ENCODE measurements at places on chromosomes 12 and 14. TPM values are rescaled to one million over a fixed set of nuclear protein-coding genes. Genes with fewer than 3 reads are reported as not detected.

The FAM186B gene
- 0.18 TPM for total RNA-seq

The RNU4-1 gene
- 1,753 TPM for total RNA-seq

The MYH6 gene
- total RNA-seq, result not detected

The SPATS2 gene
- total RNA-seq, result 14.3 TPM

The KLRC1 gene
- total RNA-seq, result 0.33 TPM

The LRP1-AS gene
- not detected for total RNA-seq

The KIF26A gene
- not detected for total RNA-seq

The ARG2 gene
- total RNA-seq, result 41.5 TPM

The OR5AU1 gene
- not detected for total RNA-seq

The LHX5 gene
- total RNA-seq, result not detected

The BICD1 gene
- total RNA-seq, result 18.4 TPM

The RPL10L gene
- total RNA-seq, result not detected

The KRT84 gene
- total RNA-seq, result not detected

The GALNT8 gene
- total RNA-seq, result 1.8 TPM

The FGF6 gene
- total RNA-seq, result not detected

The KRT71 gene
- not detected for total RNA-seq

The PRKD1 gene
- not detected for total RNA-seq

The GDF3 gene
- total RNA-seq, result not detected

The BTBD7 gene
- total RNA-seq, result 16.5 TPM

The DNAJC22 gene
- 0.11 TPM for total RNA-seq

The DDX51 gene
- 22.0 TPM for total RNA-seq

The SMCO2 gene
- total RNA-seq, result 0.37 TPM

The PTPRB gene
- not detected for total RNA-seq

The KRT80 gene
- total RNA-seq, result not detected

The RAPGEF3 gene
- total RNA-seq, result 1.1 TPM

The TAS2R31 gene
- 4.3 TPM for total RNA-seq

The SLCO1C1 gene
- not detected for total RNA-seq

The ARHGAP9 gene
- total RNA-seq, result 151 TPM

The DLGAP5 gene
- 187 TPM for total RNA-seq

The INHBC gene
- not detected for total RNA-seq

The ATL1 gene
- 1.6 TPM for total RNA-seq

The TRIM9 gene
- 3.1 TPM for total RNA-seq

The KRT74 gene
- not detected for total RNA-seq

The FERMT2 gene
- 1.0 TPM for total RNA-seq

The SLC25A47 gene
- total RNA-seq, result 0.23 TPM

The ADAMTS20 gene
- not detected for total RNA-seq

The CCDC38 gene
- total RNA-seq, result 0.57 TPM

The CEBPE gene
- total RNA-seq, result 0.34 TPM

The EPYC gene
- total RNA-seq, result not detected

The NEUROD4 gene
- total RNA-seq, result not detected

The EIF2B1 gene
- total RNA-seq, result 70.9 TPM

The CLEC12A gene
- total RNA-seq, result not detected

The KRT86 gene
- total RNA-seq, result 0.37 TPM

The RDH12 gene
- not detected for total RNA-seq

The IL26 gene
- not detected for total RNA-seq

The NANOG gene
- not detected for total RNA-seq

The TEX22 gene
- 4.6 TPM for total RNA-seq

The STYK1 gene
- total RNA-seq, result 0.74 TPM

The PRB3 gene
- total RNA-seq, result not detected

The ALG10B gene
- total RNA-seq, result 23.2 TPM

The BDKRB2 gene
- total RNA-seq, result 0.08 TPM

The TPPP2 gene
- not detected for total RNA-seq

The TTC7B gene
- total RNA-seq, result 7.2 TPM

The CLEC1B gene
- total RNA-seq, result not detected

Data from activated naive CD4-positive, alpha-beta T cell treated with anti-CD3 and anti-CD28 coated beads, Interleukin-2, amount 50 U/mL, for 72 hours (primary cell).